ENCODE measurements at places on chromosomes 11 and 22. TPM values are rescaled to one million over a fixed set of nuclear protein-coding genes. Genes with fewer than 3 reads are reported as not detected.

MAP6 gene
- total RNA-seq: 0.73 TPM

MS4A2 gene
- total RNA-seq: not detected

PPFIA1 gene
- total RNA-seq: 33.1 TPM

CDCA5 gene
- total RNA-seq: 12.5 TPM

OR52A1 gene
- total RNA-seq: not detected

EPS8L2 gene
- 24.4 TPM for total RNA-seq

MRGPRX4 gene
- total RNA-seq: not detected

ACRV1 gene
- not detected for total RNA-seq

PARVA gene
- total RNA-seq: 30.5 TPM

CSRP3 gene
- total RNA-seq: not detected

DRD4 gene
- under 0.01 TPM for total RNA-seq

SLC25A18 gene
- total RNA-seq: 0.73 TPM

CNGA4 gene
- total RNA-seq: 0.37 TPM

SCN4B gene
- not detected for total RNA-seq

CHRM1 gene
- not detected for total RNA-seq

GNG3 gene
- total RNA-seq: not detected

RABL2B gene
- total RNA-seq: 8.1 TPM

ZNRF3 gene
- 5.9 TPM for total RNA-seq

ROBO4 gene
- 26.6 TPM for total RNA-seq

PLA2G3 gene
- 0.20 TPM for total RNA-seq

CYP2D6 gene
- total RNA-seq: 0.37 TPM

MS4A4A gene
- not detected for total RNA-seq

THAP12 gene
- total RNA-seq: 40.4 TPM

OR5B21 gene
- not detected for total RNA-seq

MIOX gene
- total RNA-seq: not detected

KIAA1671 gene
- 5.9 TPM for total RNA-seq

OSBP2 gene
- total RNA-seq: 20.1 TPM

PATE4 gene
- total RNA-seq: not detected

SLC22A12 gene
- not detected for total RNA-seq

FAM83F gene
- not detected for total RNA-seq

ISX gene
- not detected for total RNA-seq

LRP4 gene
- 5.1 TPM for total RNA-seq

KDM4E gene
- not detected for total RNA-seq

SLC22A6 gene
- not detected for total RNA-seq

ANGPTL5 gene
- 0.39 TPM for total RNA-seq

FERMT3 gene
- 7.8 TPM for total RNA-seq

MRGPRX3 gene
- not detected for total RNA-seq

SSH3 gene
- total RNA-seq: 10.3 TPM

CXCR5 gene
- not detected for total RNA-seq

SLC22A9 gene
- not detected for total RNA-seq

TMEM132A gene
- 6.6 TPM for total RNA-seq

MEI1 gene
- total RNA-seq: 0.37 TPM

CRYBA4 gene
- not detected for total RNA-seq

APOBEC3H gene
- total RNA-seq: 0.59 TPM

Data from subcutaneous preadipocyte (primary cell).